Sigmoid colon (tissue), 7 donors: ENCODE measurements at places on chromosomes 16 and 17. TPM values are rescaled to one million over a fixed set of nuclear protein-coding genes. Genes with fewer than 3 reads are reported as not detected.

DNA sequence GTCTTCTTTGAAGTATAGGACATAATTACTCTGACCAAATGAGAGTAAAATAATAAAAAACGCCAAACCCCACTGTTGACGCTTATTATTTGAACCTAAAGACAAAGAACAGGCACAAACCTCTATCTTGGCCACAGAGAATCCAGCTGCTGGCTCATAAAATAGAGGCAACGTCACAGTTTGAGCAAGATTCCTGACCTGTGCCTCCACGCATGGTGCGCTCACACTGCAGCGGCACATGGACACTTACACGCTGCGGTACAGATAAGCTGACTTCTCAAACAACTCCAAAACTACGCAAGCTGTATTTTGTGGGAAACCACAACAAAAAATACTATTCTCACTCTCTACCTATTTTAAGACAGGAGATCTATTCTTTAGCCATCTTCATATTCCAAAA, 38.8 kb upstream of the TRAP1 start:
- peaks cover 31% of the 10 kb centered on the region for H3K4me1 ChIP-seq
- no peak overlapping the region for H3K4me3 ChIP-seq
- H3K27me3 ChIP-seq = no peaks in the 10 kb centered on the region
- DNase-seq = no peak

DNA sequence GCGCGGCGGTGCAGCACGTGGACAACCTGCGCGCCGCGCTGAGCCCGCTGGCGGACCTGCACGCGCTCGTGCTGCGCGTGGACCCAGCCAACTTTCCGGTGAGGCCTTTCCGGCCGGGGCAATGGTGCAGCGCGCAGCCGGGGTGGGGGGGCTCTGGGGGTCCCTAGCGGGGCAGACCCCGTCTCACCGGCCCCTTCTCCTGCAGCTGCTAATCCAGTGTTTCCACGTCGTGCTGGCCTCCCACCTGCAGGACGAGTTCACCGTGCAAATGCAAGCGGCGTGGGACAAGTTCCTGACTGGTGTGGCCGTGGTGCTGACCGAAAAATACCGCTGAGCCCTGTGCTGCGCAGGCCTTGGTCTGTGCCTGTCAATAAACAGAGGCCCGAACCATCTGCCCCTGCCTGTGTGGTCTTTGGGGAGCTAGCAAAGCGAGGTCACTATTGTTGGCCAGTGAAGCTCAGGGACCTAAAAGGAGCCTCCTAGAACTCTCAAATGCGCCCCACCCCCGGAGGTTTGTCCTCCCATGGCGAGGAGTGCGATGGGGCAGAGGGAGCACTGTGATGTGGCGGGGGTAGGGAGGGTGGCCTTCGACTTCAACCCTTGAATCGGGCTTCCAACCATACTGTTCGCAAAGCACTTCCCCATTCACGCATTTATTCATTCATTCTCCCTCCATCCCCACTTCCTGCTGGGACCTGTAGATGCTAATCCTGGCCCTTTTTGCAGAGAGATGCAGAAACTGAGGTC, 770 bp downstream of the HBM start:
- H3K36me3 ChIP-seq = no peaks in the 10 kb centered on the region
- H3K27me3 ChIP-seq = peaks cover 75% of the 10 kb centered on the region
- peaks cover 16% of the 10 kb centered on the region for H3K4me1 ChIP-seq
- no peak overlapping the region for H3K4me3 ChIP-seq

- no peak for DNase-seq
- H3K36me3 ChIP-seq = no peaks in the 10 kb centered on the region
- peaks cover 8% of the 10 kb centered on the region for H3K27me3 ChIP-seq
- H3K27ac ChIP-seq = no peak overlapping the region
Measured at GRCh38 chr17:9729735-9730420, 61.5 kb downstream of the DHRS7C start.

DNA sequence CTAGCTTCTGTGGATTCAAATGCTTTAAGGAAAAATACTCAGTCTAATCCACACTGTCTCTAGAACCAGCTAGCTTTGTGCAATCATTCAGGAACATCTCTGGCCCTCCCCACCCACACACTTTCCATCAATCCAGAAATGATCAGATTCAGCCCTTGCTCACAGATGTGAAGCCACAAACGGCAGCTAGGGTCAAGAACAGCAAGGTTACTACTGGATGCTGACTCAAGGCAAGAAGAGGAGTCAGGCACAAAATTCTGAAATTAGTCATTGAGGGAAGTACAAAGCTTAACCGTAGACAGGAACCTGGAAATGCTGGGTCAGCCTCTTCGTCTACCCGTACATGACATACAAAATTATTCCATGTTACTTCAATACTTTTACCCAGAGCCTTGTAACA, 174.6 kb downstream of the CDH13 start:
- DNase-seq = no peak
- H3K36me3 ChIP-seq = no peaks in the 10 kb centered on the region
- H3K4me1 ChIP-seq = no peaks in the 10 kb centered on the region
- no peak overlapping the region for H3K27ac ChIP-seq

DNA sequence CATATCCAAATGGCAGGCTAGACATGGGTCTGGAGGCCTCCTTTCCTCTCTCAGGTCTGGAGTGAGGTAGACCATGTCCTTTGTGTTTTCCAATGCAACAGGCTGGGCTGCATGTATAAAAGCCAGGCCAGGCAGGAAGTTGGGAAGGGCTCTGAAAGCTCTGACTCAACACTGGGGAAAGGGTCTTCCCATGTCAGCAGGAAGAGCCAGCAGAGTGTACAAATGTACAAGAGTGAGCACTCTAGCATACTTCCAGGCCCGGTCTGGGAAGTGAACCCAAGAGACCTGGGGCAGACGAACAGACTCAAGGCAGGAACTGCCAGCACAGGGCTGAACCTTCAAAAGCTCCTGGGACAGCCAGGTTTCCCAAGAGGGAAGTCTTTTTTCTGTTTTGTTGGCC, 7.0 kb downstream of the ATPAF2 start:
- H3K4me1 ChIP-seq = peaks cover 3% of the 10 kb centered on the region
- H3K27ac ChIP-seq = no peak overlapping the region
- H3K27me3 ChIP-seq = no peaks in the 10 kb centered on the region
- no peaks in the 10 kb centered on the region for H3K36me3 ChIP-seq

GRCh38 chr16:86075488-86075785, 176.5 kb downstream of the IRF8 start:
- no peaks in the 10 kb centered on the region for H3K27me3 ChIP-seq
- no peaks in the 10 kb centered on the region for H3K36me3 ChIP-seq
- peaks cover 23% of the 10 kb centered on the region for H3K4me1 ChIP-seq
- DNase-seq = peak; percentile 40
- H3K4me3 ChIP-seq = no peak overlapping the region

- no peaks in the 10 kb centered on the region for H3K27me3 ChIP-seq
- peaks cover 27% of the 10 kb centered on the region for H3K4me1 ChIP-seq
- no peak overlapping the region for H3K4me3 ChIP-seq
- no peak overlapping the region for H3K27ac ChIP-seq
Measured at GRCh38 chr17:45577571-45578279, 87.2 kb upstream of the PLEKHM1 start.

GRCh38 chr16:75320435-75320834, 69.0 kb upstream of the BCAR1 start:
- no peaks in the 10 kb centered on the region for H3K4me1 ChIP-seq
- no peak for DNase-seq
- H3K4me3 ChIP-seq = no peak overlapping the region

DNA sequence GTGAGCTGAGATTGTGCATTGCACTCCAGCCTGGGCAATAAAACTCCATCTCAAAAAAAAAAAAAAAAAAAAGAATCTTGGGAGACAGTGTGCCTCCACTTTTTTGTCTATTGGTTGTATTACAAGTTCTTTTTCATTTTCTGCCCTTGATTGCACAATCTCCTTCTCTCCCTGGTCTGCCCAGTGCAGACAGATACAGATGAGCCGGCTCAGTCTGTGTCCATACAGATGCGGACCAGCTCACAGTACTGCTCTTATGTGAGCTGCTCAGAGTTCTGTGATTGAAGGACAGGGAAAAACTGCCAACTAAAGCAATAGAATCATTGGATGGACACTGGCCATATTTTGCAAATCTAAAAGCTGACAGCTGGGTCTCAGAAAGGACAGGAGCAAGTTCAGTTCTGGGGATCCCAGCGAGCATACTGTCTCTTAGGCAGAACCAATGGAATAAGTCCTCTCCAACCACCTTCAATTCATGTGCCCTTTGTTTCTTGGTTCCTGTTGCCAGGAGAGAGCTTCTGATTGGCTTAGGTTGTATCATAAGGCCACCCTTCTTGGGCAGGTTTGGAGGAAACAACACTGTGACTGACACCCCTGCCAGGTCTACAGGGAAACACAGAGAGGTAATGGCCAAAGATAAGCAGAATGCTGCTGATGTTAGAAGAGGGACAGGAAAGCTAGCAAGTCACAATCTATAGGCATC, 495.6 kb upstream of the HSBP1 start:
- H3K27me3 ChIP-seq = no peaks in the 10 kb centered on the region
- no peak overlapping the region for H3K27ac ChIP-seq
- H3K36me3 ChIP-seq = no peaks in the 10 kb centered on the region
- DNase-seq = no peak
- no peak overlapping the region for H3K4me3 ChIP-seq

DNA sequence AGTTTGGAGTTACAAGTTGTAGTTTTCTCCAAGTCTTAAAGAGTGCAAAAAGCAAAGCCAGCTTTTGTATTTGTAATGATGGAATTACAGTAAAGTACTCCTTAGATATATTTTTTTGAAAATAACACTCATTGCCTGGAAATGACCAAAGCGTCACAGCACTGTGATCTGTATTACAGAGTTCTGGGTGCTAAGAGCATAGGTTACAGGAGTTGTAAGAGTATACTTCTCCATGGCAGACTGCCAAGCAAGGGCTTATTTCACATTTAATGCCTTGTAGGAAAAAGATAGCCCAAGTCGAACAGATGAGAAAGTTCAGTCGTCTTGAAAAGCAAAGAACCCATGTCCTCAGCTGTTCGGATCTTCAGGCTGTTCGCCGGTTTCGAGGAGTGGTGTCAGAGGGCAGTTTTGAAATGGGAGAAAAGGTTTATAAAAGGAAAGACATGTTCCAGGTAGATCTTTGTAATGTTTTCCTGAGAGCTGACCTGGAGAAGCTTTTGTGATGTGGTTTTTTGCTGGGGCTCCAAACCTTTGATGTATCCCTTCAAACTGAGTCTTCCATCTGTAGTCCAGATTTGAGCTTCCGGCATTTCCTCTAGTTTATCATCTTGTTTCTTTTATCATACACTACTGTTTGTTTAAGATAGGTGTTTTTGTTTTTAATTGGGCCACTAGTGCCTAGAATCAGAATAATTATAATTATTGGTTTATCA, 41.3 kb downstream of the ERCC4 start:
- H3K27me3 ChIP-seq = no peaks in the 10 kb centered on the region
- peaks cover 18% of the 10 kb centered on the region for H3K4me1 ChIP-seq
- H3K4me3 ChIP-seq = no peak overlapping the region
- no peaks in the 10 kb centered on the region for H3K36me3 ChIP-seq

DNA sequence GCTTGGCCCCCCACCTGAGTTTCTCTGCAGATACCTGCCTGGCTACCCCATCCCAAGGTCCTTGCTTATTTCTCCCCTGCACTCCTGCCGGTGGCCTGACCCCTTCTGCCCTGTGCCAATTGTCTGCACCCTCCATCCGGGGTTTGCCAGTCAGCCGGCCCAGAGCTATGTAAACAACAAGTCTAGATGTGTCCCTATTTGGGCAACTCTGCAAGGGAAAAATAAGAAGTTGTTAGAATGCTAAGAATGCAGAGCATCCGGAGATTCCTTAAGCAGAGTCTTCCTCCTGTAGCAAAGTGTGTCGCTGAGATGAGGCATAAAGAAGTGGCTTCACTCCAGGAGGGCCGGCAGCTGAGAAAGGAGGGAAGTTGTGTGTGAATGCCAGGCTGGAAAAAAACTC, 46.6 kb downstream of the RGS9 start:
- H3K27me3 ChIP-seq = no peaks in the 10 kb centered on the region
- H3K36me3 ChIP-seq = no peaks in the 10 kb centered on the region

DNA sequence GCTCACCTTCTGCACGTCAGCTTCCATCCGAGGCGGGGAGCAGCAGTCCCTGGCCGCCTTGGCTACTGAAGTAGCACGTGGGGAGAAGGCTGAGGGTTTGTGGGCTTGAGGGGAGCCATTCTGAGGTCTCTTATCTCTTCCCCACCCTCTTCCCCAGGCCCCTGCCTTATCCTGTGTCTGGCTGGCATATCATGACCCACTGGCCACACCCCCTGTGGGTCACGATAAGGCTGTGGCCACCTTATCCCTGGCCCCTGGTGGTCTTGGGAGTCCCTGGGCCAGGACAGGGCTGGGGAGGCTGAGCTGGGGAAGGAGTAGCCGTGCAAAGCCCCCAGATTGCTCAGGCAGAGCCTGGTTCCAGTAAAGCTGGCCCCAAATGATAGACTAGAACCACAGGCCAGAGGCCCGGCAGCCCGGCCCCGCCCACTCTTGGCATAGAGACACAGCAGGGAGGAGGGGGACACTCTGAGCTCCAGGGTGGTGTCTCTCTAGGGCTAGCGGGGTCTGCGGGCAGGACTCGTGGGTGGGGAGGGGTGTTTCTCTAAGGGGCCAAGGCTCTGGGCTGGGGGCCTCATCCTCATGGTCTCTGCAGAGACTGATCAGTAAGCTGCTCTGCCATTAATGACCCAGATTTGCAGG, 7.6 kb downstream of the SPNS2 start:
- H3K4me1 ChIP-seq = no peaks in the 10 kb centered on the region
- H3K36me3 ChIP-seq = no peaks in the 10 kb centered on the region
- peaks cover 4% of the 10 kb centered on the region for H3K27me3 ChIP-seq
- no peak for DNase-seq
- no peak overlapping the region for H3K27ac ChIP-seq

- DNase-seq = no peak
- no peak overlapping the region for H3K4me3 ChIP-seq
- H3K27me3 ChIP-seq = no peaks in the 10 kb centered on the region
- H3K36me3 ChIP-seq = no peaks in the 10 kb centered on the region
- H3K27ac ChIP-seq = no peak overlapping the region
Measured at GRCh38 chr17:60102632-60103096, 23.9 kb upstream of the HEATR6 start.

DNA sequence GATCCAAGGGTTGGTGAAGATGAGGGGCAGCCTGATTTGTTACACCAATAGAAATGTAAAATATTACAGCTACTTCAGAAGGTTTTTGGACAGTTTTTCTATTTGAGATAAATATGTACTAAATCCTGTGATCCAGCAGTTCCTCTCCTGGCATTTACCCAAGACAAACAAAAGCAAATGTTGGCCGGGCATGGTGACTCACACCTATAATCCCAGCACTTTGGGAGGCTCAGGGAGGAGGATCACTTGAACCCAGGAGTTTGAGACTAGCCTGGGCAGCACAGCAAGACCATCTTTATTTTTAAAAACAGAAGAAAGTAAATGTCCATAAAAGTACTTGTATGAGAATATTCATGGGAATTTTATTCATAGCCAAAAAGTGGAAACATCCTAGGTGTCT, 64.8 kb upstream of the MRC2 start:
- no peak overlapping the region for H3K4me3 ChIP-seq
- H3K27me3 ChIP-seq = no peaks in the 10 kb centered on the region
- DNase-seq = no peak
- H3K27ac ChIP-seq = no peak overlapping the region

GRCh38 chr17:75633486-75634375, 497 bp downstream of the SMIM5 start:
- no peaks in the 10 kb centered on the region for H3K4me1 ChIP-seq
- H3K27me3 ChIP-seq = no peaks in the 10 kb centered on the region
- peak overlapping the region; percentile 83 for H3K27ac ChIP-seq
- peak; percentile 95 for DNase-seq
- peak overlapping the region; percentile 32 for H3K4me3 ChIP-seq

- H3K27ac ChIP-seq = peak overlapping the region; percentile 72
- no peaks in the 10 kb centered on the region for H3K36me3 ChIP-seq
- DNase-seq = peak; percentile 90
- H3K4me1 ChIP-seq = peaks cover 23% of the 10 kb centered on the region
Measured at GRCh38 chr17:43591779-43592562, 45.8 kb upstream of the ETV4 start.

Gene CES5A
- not detected for total RNA-seq

Gene FBXO39
- total RNA-seq = not detected

Gene WFDC1
- total RNA-seq = 15.3 TPM

Gene TNK1
- 5.4 TPM for total RNA-seq

Gene VEZF1
- 99.8 TPM for total RNA-seq

Gene PRSS53
- 1.1 TPM for total RNA-seq

Gene CNTD1
- not detected for total RNA-seq

Gene DNAJA3
- 44.2 TPM for total RNA-seq

Gene RNU2-1
- not detected for total RNA-seq
